ENCODE measurements at places on chromosomes 16 and 17.

GRCh38 chr17:50601823-50602375 lies 32.8 kb upstream of the ABCC3 start:
- DNase-seq = no peak

DNA sequence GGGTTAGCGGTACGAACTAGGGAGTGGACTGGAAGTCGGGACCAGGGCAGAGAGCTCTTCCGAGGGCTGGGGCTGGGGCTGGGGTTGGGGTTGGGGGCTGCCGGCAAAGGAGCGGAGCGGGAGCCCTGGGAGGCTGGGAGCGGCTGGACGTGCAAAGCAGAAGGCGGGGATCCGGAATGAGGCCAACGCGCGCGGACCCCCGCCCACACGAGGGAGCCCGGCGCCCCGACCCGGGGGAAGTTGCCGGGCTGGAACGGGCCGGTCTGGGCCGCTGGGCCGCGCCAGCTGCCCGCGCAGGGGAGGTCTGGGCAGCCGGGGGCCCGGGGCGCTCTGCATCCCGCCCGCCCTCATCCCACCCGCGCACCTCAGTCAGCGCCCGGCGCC lies 323 bp downstream of the ST3GAL2 start:
- DNase-seq = no peak

DNA sequence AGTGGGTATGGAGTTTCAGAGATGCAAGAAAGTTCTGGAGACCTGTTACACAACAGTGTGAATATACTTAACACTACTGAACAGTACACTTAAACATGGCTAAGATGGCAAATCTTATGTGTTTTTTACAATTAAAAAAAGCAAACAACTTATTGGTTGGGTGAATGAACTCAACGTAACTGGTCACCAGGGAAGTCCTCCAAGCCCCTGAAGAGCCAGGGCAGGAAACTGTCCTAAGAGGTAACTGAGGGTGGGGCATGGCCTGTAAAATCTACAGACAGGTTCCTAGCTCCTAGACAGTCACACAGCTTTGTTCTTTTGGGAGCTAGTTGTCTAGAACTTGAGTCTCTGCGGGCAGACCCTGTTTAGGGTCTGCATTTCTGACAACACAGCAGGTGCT lies 10.3 kb downstream of the CSF3 start:
- DNase-seq = no peak

- no peak for DNase-seq
These were observed 6.2 kb downstream of the ACE start for GRCh38 chr17:63483038-63483437.

GRCh38 chr16:71383054-71383773 lies 24.7 kb downstream of the CALB2 start:
- DNase-seq = no peak

GRCh38 chr17:42421507-42422338 lies 1.3 kb downstream of the CAVIN1 start:
- no peak for DNase-seq

- DNase-seq = no peak
These were observed 2.1 kb downstream of the PPP1R1B start for GRCh38 chr17:39628655-39629493.

DNA sequence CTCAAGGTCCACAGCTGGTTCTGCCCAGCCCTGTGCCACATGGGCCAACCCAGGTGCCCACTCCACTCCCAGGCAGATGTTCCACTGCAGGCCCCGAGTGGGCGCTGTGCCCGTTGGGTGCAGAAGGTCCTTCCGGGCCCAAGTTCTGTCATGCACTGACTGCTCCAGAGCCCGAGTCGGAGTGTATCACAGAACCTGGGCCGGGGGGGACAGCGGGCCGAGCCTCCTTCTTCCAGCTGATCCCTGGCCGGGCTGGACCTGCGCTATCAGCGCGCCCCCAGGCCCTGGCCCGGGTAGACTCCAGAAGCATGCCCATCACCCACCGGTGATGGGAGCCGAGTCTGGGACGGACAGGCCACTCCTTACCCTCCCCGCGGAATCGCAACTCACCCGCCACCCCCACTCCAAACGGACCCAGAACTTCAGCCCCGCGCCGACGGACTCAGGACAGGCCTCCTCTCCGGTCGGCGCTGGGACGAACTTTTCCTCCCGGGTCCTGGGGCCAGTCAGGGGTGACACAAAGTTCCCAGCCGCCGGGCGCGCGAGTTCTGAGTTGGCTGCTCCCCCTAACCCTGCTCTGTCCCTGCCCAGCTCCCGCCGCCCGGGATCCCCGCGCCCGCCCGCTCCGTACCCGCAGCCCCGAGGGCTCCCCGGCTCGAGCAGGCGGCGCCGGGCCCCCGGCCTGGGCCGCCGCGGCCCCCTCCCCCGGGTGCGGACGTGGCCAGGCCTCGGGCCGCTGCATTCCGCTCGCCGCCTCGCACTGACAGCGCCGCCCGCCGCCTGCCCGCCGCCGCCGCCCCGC lies at the start of gene COPZ2:
COPZ2 (minus strand) TSS at position 762 of the 802 bp plus-strand sequence; CDS start at position 742, 20 bp downstream.
- peak; percentile 41 for DNase-seq

DNA sequence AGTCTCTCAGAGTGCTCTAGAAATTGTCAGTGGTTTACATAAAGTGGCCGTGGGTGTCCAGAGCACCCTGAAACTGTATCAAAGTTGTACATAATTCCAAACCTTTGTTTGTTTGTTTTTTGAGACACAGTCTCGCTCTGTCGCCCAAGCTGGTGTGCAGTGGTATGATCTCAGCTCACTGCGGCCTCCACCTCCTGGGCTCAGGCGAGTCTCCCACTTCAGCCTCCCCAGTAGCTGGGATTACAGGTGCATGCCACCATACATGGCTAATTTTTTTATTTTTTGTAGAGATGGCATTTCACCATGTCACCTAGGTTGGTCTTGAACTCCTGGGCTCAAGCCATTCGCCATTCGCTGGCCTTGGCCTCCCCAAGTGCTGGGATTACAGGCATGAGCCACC lies 24.3 kb upstream of the ADGRG1 start:
- DNase-seq = no peak

GRCh38 chr17:18957831-18958230 lies 5.9 kb downstream of the SLC5A10 start:
- no peak for DNase-seq

DNA sequence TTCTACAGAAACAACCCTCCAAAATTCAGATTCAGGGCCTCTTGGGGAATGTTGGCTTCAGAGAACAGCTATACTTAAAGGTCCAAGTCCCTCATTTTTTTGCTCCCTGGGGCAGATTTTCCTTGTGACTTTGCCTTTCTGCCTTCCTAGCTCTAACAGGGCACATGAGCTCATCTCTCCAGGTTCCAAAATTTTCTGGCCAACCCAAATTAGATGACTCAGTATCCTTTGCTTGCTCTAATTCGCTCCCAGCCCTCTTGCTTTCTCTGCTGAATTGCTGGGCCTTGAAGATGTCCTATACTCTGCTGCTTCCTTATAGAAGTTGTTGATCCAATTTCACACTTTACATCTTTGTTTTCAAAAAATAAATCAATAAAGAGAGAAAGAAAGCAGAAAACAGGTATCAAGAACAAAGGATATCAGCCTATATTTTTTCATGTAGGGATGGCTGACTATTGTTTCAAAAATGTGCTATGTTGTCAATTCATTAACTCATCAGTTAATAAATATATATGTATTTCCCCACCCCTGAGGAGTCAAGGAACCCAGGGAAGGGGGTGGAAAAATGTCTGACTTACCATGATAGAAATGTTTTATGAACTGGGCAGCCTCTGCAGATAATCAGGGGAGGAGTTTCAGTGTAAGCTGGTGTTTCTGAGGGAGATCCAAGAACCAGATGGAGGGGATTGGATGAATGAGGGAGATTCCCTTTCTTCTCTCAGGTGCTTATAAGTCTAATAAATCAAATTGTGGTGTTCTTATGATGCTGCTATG lies 1.0 kb upstream of the KRTAP4-2 start:
- no peak for DNase-seq

- DNase-seq = no peak
These were observed 913 bp upstream of the PRR14 start for GRCh38 chr16:30649725-30650368.

DNA sequence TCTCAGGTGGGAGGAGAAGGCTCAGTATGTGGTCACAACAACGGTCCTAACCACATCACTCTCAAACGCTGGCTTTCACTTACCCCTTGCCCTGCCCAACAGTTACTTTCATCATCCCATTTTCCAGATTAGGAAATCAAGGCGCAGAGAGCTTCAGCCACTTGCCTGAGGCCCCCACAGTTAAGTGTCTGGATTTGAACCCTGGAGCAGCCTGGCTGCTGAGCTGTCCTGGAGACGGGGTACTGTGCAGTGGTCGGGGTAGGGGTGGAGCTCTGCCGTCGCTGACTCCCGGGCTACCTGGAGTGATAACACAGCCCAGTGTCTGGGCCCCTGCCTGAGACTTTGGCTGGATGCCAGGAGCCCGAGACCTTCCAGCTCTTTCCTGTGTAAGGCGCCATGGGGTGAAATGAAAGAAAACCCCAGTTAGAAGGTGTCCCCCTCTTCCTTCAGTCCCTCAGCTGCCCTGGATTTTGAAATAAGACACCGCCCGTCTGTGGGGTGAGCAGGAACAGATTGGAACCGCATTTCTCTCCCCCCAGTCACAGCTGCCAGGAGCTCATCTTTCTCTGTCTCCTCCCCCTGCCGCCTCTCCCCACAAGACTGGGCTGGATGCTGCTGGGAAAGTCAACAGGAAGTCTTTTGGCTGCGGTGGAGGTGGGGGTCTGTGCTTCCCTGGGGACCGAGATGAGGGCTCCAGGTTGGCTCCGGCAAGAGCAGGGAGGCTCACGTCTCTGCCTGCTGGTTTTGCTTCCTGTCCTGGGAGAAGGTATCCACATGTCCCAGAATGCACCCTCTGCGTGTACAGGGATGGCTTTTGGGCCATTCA lies 280.2 kb downstream of the SEC14L1 start:
- peak; percentile 38 for DNase-seq

- DNase-seq = no peak
These were observed 211.9 kb downstream of the STX8 start for GRCh38 chr17:9363440-9364350.

GRCh38 chr16:15055141-15056053 lies 477 bp downstream of the NTAN1 start:
- peak; percentile 32 for DNase-seq

GRCh38 chr16:50371036-50371716 lies 2.4 kb upstream of the BRD7 start:
- DNase-seq = no peak

GRCh38 chr17:49967205-49967604 lies 1.8 kb upstream of the DLX4 start:
- no peak for DNase-seq

DNA sequence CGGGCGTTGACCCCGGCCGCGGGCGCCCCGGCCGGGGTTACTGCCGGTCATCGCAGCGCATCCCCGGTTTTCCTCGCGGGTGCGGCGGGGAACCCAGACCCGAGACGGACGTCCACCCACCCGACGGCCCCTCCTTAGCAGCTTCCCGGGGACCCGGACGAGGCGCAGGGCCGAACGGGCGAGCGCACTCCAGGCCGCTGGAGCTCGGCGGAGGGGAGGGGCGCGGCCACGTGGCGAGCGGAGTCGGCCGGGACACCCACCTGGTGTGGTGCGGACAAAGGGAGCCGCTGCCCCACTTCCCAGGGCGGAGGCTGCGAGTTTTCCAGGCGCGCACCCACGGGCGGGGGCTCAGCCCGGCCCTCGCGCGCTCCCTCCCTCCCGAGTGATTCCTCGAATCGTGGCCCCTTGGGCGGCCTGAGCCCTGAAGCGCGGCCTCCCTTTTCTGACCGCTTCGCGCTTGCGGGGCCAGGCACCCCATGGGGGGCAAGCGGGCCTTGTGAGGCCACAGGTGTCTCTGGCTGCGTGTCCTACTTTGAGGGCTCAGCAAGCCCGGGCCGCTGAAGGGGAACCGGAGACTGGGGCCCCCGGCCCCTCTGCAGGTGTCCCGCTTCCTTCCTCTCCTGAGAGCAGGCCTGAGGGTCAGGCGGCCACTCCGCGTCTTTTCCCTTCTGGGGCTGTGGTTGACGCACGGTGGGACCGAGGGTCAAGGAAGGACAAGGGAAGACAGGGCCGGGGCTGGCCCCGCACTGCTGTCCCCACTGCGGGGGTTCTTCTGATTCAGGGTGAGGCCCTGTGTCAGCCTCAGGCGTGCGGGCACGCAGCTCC lies 1.1 kb upstream of the FASN start:
- DNase-seq = no peak

- no peak for DNase-seq
These were observed 141.3 kb upstream of the CDH8 start for GRCh38 chr16:62177351-62178203.

DNA sequence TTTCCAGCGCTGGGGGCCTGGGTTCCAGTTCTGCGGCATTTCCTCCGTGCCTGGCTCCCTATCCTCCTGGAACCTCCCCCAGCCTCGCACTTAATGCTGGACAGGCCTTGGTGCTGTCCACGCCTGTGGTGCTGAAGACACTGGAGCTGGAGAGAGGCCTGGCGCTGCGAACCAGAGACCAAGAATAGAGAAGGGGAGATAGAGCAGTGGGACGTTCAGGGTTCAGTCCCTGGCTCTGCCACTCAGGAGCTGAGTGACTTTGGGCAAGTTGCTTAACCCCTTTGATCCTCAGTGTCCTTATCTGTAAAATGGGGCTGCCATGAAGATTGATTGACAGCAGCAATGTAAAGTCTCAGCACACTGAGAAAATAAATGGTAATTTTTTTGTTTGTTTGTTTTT lies 11.9 kb downstream of the SBK1 start:
- DNase-seq = no peak

DNA sequence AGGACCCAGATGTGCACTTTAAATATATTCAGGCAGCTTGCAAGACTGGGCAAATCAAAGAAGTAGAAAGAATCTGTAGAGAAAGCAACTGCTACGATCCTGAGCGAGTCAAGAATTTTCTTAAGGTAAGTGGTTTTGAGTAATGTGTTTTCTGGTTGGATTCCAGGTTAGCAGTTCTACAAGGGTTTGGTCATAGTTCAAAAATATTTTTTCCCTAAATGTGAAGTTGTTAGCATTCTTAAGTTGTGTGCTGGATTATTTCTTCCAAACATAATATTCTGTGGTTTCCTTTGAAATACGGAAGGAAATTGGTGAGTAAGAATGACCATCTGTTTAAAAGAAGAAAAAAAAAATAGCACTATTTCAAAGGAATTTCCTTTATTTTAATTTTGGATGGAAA lies 38.4 kb downstream of the PTRH2 start:
- no peak for DNase-seq

DNA sequence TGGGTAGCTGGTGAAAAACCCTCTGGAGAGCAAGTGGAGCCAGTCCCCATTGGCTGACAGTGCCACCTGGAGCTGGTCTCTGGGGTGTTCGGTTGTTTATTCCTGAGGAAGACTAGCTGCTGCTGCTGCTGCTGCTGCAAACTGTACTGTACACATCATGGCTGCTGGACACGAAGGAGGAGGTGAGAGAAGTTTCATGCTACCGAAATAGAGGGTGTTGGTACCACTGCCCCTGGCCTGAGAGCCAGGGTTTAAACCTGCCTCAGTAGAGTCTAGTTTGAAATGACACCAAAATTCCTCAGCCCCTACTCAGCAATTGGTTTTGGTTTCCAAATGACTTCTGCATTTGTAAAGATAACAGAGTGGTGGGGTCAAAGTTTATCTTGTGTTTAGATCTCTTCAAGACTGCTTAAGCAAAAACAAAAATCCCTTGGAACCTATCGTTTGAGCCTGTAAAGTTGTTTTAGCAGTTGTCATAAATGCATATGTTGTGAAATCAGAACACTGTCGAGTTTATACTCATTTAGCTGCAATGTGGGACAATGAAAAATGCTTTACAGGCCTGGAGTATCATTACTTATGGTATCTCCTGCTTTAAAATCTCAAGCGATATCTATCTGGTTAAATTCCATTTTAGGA lies 40.8 kb downstream of the CYB5B start:
- no peak for DNase-seq
